Glomerular endothelial cell (primary cell): ENCODE measurements at places on chromosomes 7 and 10. TPM values are rescaled to one million over a fixed set of nuclear protein-coding genes. Genes with fewer than 3 reads are reported as not detected.

- DNase-seq: no peak
These were observed 2.3 kb upstream of the NOS3 start for GRCh38 chr7:150988230-150989226.

Gene C1GALT1
- total RNA-seq: 32.5 and 38.6 TPM in 2 replicates

Gene PLXNA4
- 1.2 and 5.4 TPM in 2 replicates for total RNA-seq

DNA sequence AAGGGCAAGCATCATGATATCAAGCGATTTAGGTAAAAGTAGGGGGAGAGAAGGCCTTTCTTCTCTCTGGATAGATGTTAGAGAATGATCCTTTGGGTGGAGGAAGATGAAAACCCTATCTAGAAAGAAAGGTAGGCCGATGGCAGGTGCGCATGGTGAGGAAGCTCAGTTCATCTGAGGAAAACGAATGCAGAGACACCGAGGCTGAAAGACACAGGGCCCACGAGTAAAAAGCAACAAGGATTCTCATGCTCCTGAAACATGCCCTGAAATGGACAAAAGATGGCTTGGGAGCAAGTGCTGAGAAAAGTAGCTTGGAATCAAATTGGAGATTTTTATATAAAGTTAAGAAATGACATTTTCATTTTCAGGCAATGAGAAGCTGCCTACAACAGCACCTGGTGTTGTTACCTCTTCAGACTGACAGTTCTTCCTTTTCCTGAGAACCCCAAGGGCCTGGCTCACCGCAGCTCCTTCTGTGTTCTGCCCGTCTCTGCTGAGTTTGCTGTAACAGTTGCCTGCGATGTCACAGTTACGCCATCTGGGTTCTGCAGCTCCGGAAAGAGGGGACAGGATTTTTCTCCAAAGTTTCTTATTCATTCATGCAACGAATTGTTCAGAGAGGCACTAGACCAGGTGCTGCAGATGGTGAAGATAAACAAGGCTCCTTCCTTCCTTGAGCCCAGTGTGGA lies 402.0 kb upstream of the KLF6 start:
- no peak for DNase-seq

- no peak for DNase-seq
These were observed 9.0 kb downstream of the MTURN start for GRCh38 chr7:30143748-30144251.

- DNase-seq: no peak
These were observed 115.4 kb upstream of the ETV1 start for GRCh38 chr7:14104861-14105260.

Gene PLAU
- 137 and 470 TPM in 2 replicates for total RNA-seq

Gene HOXA10
- 8.1 and 10.3 TPM in 2 replicates for total RNA-seq

Gene PDGFA
- total RNA-seq: 44.5 and 50.6 TPM in 2 replicates

DNA sequence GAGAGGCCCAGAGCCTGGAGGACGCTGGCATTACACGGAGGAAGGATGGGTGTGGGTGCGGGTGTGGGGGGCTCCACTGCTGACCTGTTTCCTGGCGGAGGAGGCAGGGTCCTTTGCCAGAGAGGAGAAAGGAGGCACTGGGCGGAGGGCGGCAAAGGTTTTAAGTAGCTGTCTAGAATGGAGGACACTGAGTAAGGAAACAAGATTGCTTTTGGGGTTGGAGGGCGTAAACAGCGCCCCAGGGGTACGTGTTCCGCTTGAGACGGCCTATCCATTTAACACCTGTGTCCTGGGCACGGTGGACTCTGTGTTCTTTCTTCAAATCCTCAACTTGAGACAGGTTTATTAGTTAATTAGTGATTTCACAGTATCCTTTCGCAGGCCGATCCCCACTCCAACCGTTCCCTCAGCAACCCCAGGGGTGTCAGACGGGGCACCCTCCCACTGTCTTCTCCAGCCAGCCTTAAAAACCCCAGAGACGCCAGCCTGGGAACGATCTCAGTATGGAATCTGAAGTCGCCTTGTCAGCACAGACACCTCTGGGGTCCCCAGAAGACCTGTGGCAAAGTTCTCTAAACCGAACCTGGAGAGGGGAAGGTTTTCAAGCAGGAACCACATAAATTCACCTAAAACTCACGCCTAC lies 24.8 kb downstream of the SFXN4 start:
- no peak for DNase-seq

GRCh38 chr10:29840516-29841276 lies 205.9 kb upstream of the SVIL start:
- DNase-seq: no peak

GRCh38 chr7:157755741-157756140 lies 418.9 kb downstream of the DNAJB6 start:
- no peak for DNase-seq

- no peak for DNase-seq
These were observed 5.1 kb downstream of the ERV3-1 start for GRCh38 chr7:65001291-65001814.

DNA sequence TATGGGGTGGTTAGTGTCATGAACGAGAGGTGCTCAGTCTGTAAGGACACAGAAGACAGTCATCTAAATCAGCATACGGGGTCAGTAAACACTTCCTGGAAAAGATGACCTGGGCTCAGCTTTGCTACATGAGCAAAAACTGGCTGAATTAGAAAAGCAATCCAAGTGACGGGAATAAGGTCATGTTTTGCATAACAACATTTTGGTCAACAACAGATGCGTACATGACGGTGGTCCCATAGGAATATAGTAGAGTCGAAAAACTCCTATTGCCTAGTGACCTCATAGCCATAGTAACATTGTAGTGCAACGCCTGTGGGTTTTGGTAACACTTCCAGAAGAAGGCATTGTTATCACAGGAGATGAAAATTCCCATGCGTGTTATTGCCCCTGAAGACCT lies 92.9 kb downstream of the CTNNA3 start:
- no peak for DNase-seq

GRCh38 chr7:86833360-86833759 lies 189.7 kb downstream of the GRM3 start:
- DNase-seq: no peak

DNA sequence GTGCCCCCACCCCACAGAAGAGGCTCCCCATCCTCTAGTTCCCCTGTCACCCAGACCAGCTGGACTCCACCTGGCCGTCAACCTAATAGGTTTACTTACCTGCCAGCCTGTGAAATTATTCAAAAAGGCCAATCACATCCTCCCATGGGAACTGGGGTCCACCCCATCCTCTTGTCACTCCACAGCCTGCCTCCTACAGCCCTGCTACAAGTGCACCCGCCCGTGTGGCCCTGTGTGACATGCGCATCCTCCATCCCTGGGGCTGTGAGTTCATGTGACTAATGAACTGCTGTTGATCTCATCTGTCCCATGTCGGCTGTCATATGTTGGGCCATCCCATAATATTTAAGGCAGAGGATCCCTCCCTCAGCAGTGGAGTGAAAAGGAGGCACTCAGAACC lies 39.4 kb downstream of the AOC1 start:
- no peak for DNase-seq

- DNase-seq: no peak
These were observed 19.1 kb downstream of the TCF7L2 start for GRCh38 chr10:112969131-112969530.

GRCh38 chr10:74434547-74434946 lies 283.5 kb downstream of the ADK start:
- no peak for DNase-seq

DNA sequence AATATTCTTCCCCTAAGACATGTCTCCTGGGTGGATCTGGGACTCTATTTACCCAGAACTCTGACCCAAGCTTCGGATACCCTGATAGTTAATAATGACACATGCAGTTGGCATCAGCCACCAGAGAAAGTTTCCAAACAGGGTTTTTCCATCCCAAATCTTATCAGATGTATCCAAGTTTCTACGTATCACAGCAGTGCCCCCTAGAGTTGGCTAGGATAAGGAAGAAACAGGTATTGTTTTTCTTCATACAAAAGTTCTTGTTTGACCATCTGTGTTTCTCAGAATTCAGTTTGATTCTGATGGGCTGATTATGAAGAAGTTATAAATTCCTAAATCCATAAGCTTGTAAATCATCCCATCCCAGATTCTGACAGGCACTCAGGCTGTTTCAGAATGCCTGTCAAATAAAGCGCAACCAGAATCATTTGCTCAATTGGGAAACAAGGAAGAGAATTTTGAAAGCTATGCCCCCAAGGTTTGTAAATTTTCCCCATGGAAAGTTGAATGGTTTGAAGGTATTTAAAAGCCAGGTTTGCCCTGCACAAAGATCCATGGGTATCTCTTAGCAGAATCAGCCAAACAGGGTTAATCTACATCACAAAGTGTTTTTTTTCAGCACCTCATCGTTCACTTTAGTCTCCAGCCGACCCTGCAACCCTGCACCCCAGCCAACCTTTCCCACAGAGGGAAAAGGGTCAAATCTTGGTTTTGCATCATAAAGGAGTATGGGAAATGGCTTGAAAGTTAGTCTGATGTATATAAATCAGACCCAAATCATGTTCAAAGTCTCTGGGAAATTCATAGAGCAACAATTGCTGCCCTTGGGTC lies 47.4 kb downstream of the NRAP start:
- DNase-seq: peak; percentile 3

Gene RPEL1
- 0.10 TPM in 1 of 2 replicates, not detected in the other for total RNA-seq

- no peak for DNase-seq
These were observed 41.9 kb downstream of the MGAM2 start for GRCh38 chr7:142153400-142153799.

Gene ACHE
- 0.97 and 2.0 TPM in 2 replicates for total RNA-seq

GRCh38 chr7:132854238-132854637 lies 227.7 kb downstream of the CHCHD3 start:
- DNase-seq: no peak

Gene ANXA8L1
- total RNA-seq: 0.06 TPM in 1 of 2 replicates, not detected in the other

Gene ACSL5
- total RNA-seq: 22.5 and 24.7 TPM in 2 replicates

Gene CPA2
- not detected in 2 replicates for total RNA-seq

Gene TAS2R4
- 0.29 and 0.58 TPM in 2 replicates for total RNA-seq

GRCh38 chr7:109582211-109582610 lies 1012.5 kb downstream of the DNAJB9 start:
- no peak for DNase-seq

GRCh38 chr10:47261121-47261520 lies 38.9 kb upstream of the GDF10 start:
- DNase-seq: no peak

Gene HMX2
- not detected in 2 replicates for total RNA-seq

- peak; percentile 42 for DNase-seq
These were observed 22.7 kb downstream of the FAM237B start for GRCh38 chr7:90298145-90299038.

DNA sequence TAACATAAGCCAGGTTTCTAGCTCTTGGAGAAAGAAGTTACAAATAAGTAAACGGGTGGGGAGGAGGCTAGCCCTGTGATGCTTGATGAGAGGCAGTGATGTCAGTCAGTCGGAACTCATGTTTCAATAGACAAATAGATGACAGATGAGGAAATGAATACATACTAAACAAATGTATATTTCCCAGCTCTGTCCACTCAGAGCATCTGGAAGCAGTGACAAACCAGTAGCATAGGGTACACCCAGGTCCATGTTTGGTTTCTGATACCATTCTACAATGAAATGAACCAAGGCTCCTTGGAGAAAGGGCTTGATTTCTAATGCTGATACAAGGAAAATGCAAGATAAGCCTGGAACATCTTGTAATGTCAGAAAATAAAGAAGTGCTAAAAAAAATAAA lies 30.6 kb downstream of the PODXL start:
- DNase-seq: no peak

Gene PLCE1
- 0.19 and 0.29 TPM in 2 replicates for total RNA-seq

Gene ELAPOR2
- 35.9 and 61.3 TPM in 2 replicates for total RNA-seq

Gene LIPF
- total RNA-seq: 0.18 TPM in 1 of 2 replicates, not detected in the other

Gene NODAL
- not detected in 2 replicates for total RNA-seq

GRCh38 chr10:32985775-32986350 lies 27.8 kb upstream of the ITGB1 start:
- no peak for DNase-seq
